Stimulated activated CD8-positive, alpha-beta memory T cell treated with anti-CD3 and anti-CD28 coated beads, Interleukin-7, amount 100 ng/mL, for 1 hour (primary cell): ENCODE measurements at places on chromosomes 12 and 14.

- DNase-seq, result no peak
Measured at GRCh38 chr14:60327447-60328331, 78.7 kb downstream of the PPM1A start.

GRCh38 chr12:5456906-5457305 lies 25.0 kb downstream of the NTF3 start:
- no peak for DNase-seq

- DNase-seq, result no peak
Measured at GRCh38 chr12:5465384-5465783, 33.5 kb downstream of the NTF3 start.

GRCh38 chr12:47717443-47718193 lies 7.7 kb downstream of the ENDOU start:
- no peak for DNase-seq

DNA sequence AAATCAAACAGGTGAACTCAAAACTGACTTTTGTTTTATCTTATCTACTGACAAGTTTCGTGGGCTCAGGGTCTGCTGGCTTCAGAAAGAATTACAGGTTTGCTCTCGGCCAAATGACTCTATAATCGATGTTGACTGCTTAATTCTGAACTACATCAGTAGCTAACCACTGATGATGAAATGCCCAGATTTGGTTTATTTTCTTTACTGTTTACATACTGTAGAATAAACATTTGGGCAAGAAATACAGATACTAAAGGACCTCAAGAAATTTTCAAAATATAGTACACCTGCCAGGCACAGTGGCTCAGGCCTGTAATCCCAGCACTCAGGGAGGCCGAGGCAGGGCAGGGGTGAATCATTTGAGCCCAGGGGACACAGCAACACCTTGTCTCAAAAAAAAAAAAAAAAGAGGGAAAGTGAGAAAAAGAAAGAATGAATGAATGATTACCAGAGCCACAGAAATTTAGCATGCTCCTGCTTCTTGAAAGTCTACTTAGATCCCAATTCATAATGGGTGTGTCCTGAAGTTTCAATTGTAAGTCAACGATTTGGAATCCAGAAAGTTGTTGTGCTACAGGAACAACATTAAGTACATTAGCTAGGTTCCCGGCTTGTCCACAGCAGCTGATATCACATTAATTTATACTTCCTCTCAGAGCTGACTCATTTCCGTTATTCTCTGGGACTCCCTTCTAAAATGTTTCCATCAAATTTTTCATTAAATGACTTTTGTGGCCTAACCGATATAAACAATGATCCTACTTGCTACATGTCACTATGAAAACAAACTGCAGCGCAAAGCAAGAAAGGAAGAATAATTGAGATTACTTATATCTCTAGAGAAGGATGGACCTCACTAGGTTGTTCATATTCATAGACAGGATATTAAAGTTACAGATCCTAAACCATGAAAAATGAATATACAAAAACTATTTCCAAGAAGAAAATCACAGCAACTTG lies 134.3 kb downstream of the MED13L start:
- no peak for DNase-seq

GRCh38 chr14:96080571-96080970 lies 41.4 kb downstream of the C14orf132 start:
- no peak for DNase-seq

DNA sequence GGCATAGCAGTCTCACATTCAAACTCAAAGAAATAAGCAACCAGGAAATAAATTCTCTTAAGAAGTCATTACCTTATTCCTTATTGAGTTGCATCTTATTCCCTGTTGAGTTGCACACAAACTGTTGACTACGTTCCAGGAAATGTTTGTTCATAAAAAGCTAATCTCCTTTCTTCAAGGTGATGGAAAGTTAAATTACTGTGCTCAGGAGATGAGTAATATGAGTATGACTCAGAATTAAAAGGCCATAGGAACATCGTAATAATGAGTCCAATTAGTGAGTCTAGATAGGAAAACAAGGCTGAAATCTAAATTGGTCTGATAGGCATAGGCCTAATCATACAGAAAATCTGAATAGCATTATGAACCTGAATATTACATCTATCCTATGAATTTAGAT lies 203.1 kb downstream of the SLC2A13 start:
- DNase-seq, result no peak

DNA sequence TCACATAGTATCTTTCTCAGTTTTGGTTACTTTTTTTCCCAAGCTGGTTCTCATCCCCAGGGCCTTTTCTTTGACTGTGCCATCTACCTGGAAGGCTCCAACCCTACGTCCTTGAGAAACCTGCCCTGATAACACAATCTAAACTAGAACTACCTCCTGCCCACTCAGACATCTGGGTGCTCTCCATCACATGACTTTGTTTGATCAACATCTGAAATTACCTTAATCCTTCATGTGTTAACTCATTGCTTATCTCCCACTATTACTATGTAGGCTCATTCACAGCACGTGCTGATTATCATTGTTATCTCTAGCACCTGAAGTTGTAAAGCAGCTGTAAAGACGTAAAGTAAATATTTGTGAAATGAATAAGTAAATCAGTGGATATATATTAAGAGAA lies 784.0 kb downstream of the TMTC2 start:
- no peak for DNase-seq

DNA sequence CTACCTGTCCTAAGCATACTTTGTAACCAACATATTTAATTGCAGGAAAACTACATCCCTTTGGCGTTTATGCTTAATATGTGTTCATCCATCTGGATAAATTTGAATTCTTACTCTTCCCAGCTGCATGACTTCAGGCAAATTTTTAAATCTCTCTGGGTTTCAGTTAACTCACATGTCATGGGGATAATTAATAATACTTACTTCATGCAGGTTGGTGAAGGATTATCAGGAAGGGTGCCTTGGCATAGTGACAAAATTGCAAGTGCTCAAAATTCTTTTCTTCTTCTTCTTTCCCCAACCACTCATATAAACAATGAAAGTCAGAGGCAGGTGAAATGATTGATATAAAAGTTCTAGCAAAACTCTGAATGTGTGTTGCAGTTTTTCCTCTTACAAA lies 15.9 kb downstream of the SYT10 start:
- DNase-seq, result no peak

DNA sequence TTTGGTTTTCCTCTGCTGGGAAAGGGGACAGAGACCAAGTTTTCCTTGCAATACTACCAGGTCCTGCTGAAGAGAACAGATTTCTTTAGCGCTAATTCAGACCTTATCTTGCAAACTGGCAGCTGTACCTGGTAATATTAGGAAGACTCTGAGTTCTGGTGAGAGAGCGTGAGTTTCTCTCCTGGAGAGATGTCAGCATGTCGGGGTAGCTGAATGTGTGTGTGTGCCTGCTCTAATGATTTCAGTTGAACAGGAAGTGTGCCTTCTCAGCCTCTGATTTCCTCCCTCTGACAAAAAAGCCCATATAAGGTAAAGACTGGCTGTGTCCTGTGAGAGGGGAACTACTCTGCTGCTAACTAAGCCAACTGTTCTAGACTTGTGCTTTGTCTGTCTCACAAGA lies 10.3 kb upstream of the ERP27 start:
- peak; percentile 27 for DNase-seq

DNA sequence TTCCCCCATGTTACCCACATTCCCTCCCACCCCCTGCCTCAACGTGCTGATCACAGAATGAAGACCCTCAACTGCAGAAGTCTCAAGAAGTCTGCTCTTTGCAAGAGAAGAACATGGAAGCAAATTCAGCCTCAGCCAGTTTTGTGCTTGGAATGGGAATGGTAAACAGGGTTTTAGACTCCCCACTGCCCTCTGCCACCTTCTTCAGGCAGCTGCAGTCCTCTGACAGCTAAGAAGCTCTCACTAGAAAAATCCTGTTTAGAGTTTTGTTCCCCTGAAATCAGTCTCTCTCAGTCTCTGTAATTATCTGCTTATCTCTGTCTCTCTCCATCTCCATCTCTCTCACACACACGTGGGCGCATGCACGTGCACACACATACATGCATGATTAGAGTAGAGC lies 85.4 kb downstream of the CRACR2A start:
- DNase-seq, result no peak

DNA sequence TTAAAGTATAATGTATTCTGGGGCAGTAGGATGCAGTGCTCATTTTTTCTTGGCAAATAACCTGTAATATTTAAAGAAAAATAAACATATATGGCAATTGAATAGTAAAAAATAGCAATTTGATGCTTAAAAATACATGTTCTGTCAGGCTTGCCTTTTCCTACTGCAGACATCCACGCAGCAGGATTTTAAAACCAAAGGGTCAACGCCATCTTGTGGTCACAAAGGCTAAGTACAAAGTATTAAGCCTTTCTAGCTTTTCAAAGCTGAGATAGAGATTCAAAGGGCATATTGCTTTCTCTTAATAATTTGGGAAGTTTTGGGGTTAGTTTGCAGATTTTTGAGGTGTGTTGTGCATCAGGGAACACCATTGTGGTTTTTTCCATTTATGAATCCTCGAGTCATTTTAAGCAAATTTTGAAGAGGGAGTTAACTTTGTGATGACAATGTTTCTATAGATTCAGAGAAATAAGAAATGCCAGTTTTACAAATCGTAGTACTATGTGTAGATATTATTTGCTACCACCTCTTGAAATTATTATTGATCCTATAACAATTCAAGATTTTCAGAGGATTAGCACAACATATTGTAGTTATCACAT lies 4.7 kb upstream of the CCER1 start:
- no peak for DNase-seq

DNA sequence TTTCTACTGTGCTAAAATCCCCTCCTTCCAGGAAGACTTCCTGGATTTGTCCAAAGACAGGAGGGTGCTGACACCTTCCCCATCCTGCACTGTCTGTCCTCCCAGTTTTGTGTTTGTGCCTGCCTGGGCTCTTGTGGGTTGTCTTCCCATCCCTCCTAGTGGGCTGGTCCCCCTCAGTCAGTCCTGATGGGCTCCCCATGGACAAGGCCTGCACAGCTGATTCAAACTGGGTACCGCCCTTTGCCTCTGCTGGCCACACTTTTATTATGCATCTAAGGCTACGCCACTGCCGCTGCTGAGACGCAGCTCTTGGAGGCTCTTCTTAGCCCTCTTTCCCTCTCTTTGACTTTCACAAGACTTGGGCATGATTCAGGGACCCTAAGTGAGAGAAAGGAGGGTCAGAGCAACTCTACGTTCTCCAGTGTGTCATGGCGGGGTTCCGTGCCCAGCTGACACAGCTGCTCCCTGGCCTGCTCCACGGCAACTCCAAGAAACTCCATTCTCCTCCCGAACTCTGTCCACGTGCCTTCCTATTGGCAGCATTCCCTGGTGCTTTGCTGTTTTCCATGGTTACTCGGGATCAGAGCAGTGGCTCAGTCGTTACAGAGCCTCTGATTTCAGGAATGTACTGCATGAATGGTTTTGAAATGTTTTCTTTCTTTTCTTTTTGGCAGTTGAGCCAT lies 3.8 kb upstream of the KRT85 start:
- DNase-seq, result no peak

DNA sequence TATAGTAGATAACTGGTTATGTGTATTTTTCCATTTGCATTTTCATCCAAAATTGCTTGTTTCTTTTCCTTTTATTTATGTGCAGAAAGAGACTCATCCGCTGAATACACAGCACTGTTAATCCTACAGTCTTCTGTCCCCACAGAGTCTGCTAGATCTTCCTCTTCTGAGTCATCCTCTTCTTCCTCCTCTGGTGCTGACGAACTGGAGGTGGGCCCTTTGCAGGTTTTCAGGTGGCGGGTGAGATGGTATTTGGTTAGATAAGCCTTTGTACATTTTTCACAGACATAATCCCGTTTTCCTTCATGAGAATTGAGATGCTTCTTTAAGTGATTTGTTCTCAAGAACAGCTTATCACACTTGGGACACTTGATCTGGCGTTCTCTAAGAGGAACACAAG lies 26.8 kb downstream of the PRDM4 start:
- no peak for DNase-seq

GRCh38 chr14:89331398-89331797 lies 85.6 kb downstream of the FOXN3 start:
- DNase-seq, result no peak

- no peak for DNase-seq
Measured at GRCh38 chr12:54658306-54659264, 10.4 kb upstream of the DCD start.

- DNase-seq, result no peak
Measured at GRCh38 chr12:122687086-122687485, 16.1 kb downstream of the HCAR2 start.

- DNase-seq, result no peak
Measured at GRCh38 chr12:67803278-67803993, 154.9 kb downstream of the DYRK2 start.

- no peak for DNase-seq
Measured at GRCh38 chr12:51721282-51721940, 127.1 kb downstream of the FIGNL2 start.

DNA sequence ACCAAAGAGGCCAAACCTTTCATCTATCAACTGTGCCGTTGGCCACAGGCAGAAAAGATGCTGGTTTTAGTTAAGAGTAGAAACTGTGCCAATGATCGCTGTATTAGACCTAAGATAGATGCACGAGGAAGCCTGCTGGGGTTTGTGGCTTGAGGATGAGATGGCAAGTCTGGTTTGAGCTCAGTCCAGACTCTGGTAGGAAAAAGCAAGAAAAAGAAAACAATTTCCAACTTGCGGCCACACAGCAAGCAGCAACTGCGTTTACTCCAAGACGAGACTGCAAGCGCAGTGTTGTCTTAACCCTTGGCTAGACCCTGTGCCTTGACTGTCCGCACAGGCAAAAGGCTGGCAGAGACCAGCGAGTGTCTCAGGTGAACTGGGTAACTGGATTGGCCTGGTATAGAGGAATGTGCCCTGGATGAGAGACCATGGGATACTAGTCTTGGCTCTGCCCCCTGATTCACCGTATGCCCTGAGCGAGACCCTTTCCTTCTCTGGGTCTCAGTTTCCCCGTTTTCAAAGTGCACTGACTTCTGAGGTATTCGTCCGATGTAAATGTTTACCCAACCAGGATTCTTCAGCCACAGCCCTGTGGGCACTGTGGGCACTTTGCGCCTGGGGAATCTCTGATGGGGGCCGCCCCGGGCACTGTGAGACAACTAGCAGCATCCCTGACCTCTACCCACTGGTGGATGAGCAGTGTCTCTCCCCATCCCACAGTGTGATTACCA lies 113.4 kb downstream of the DICER1 start:
- DNase-seq, result no peak

DNA sequence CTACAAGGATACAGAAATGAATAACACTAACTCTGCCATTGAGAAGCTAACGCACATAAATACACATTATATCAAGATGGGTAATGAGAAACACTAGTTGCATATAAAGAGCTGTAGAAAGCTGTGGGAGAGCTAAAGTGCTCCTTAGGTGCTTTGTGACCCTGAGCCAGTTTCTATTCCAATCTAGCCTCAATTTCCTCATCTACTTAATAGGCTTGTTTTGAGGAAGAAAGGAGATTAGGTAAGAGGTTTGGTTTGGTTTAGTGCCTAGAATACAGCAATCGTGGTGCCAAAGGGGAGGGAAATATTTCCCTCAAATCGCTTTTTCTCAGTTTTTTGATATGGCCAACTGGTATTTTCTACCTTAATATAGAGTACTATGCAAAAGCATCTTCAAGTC lies 994 bp downstream of the SRP54 start:
- no peak for DNase-seq

DNA sequence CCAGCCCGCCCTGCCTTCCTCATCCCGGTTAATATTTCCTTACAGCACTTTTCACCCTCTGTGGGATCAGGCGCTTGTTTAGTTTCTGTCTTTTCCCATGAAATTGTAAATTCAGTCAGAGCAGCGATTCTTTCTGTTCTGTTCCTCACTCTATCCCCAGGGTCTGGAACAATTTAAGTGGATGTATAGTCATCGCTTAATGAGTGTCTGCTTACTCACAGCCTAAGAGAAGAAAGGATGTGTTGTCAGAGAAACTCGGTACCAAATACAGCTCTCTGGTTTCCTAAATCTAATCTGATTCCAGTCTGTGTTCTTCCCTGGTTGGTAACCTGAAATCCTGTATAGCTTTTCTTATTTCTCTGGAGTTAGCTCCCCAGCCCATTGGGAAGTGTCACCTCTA lies 44.9 kb downstream of the FOS start:
- DNase-seq, result no peak
